ENCODE measurements at places on chromosomes 16 and 17.
A peak's percentile ranks its signal among the peaks of the same experiment; 100 is the strongest.

DNA sequence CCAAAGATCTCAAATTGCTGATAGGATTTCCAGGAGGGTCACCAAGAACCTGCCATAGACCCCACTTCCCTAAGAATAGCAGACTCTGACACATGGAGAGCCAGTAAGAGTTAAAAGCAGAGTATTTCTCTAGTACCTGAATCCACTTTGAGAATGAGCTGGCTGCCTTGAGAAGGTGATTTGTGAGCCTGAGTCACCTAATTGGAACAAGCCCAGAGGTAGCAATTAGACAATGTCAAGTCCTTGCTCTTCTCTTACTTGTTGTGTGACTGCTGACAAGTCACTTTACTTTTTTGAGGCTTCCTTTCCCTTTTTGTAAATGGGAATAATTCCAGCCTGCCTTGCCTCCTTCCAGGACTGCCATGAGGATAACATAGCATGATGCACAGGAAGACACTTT lies 76.1 kb upstream of the ASIC2 start:
- DNase-seq, result no peak

- DNase-seq, result no peak
Measured at GRCh38 chr16:31228206-31228605, 11.3 kb upstream of the PYDC1 start.

GRCh38 chr16:10579965-10580882 lies at the start of gene EMP2:
TSS of gene EMP2 (minus strand) at chr16:10580598. CDS start at chr16:10547617, 32,981 bp downstream.
- peak; percentile 34 for DNase-seq

- DNase-seq, result no peak
Measured at GRCh38 chr16:63921737-63922295, 1200.0 kb downstream of the CDH11 start.

GRCh38 chr16:84585886-84586285 lies 32.0 kb downstream of the COTL1 start:
- no peak for DNase-seq

GRCh38 chr16:66619534-66620428 lies 15.3 kb downstream of the CMTM3 start:
- DNase-seq, result no peak

DNA sequence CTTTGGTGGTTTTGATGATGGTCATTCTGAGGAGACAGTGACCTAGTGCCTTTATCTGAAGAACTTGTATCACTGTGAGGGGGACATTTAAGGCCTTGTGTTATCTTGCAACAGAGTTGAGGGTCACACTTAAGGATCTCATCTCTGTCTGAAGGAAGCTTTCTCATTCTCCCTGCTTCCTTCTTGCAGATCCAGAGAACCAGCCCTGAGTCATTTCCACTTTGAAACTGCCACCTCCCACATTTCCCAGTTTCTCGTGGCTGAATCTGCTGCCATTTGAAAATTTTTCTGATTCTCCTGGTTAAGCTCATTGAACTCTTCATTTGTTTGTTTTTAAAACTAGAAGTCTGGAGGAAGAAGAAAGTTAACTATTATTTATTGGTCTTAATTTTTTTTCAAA lies 190.2 kb upstream of the CDH11 start:
- no peak for DNase-seq

- no peak for DNase-seq
Measured at GRCh38 chr16:15765880-15766279, 90.9 kb downstream of the MYH11 start.

GRCh38 chr16:55754056-55754455 lies 78.8 kb downstream of the CES1 start:
- DNase-seq, result no peak

- no peak for DNase-seq
Measured at GRCh38 chr16:84843149-84844048, 23.6 kb downstream of the CRISPLD2 start.

- DNase-seq, result no peak
Measured at GRCh38 chr17:7435676-7436555, 681 bp downstream of the TMEM102 start.

DNA sequence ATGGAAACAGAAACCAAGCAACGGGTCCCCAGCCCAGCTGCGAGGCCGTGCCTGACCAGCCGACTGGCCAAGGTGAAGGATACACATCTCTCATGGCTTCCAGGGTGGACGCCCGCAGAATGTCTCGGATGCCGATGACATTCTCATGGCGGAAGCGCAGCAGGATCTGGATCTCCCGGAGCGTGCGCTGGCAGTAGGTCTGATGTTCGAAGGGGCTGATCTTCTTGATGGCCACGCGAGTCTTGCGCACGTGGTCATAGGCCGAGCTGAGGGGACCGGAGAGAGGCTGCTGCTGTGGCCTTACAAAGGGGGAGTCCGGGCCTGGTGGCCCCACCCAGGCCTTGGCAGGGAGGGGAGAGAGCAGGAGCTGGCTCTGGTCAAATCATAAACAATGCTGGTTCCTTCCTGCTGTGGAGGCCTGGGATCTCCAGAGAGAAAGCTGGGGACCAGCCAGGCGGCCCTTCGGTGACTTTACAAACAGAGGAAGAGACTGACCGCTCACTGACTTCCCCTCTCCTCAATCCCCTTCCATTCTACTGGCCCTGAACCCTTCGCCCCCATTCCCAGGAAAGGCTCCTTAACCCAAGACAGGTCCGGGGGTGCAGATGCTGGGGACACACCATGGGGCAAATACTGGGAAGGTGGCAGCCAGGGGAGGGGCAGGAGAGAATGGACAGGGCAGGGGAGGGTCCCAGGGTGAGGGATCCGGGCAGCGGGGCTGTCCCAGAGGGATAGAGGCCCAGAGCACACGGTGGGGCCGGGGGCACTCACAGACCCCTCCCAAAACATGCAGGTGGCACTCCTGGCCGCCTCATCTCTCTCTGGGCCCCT lies 1.1 kb downstream of the MAPK3 start:
- no peak for DNase-seq

- no peak for DNase-seq
Measured at GRCh38 chr17:14833201-14833785, 431.8 kb downstream of the PMP22 start.

- no peak for DNase-seq
Measured at GRCh38 chr17:60610473-60610872, 10.5 kb downstream of the PPM1D start.

- no peak for DNase-seq
Measured at GRCh38 chr16:85379041-85380001, 233.8 kb upstream of the GSE1 start.

DNA sequence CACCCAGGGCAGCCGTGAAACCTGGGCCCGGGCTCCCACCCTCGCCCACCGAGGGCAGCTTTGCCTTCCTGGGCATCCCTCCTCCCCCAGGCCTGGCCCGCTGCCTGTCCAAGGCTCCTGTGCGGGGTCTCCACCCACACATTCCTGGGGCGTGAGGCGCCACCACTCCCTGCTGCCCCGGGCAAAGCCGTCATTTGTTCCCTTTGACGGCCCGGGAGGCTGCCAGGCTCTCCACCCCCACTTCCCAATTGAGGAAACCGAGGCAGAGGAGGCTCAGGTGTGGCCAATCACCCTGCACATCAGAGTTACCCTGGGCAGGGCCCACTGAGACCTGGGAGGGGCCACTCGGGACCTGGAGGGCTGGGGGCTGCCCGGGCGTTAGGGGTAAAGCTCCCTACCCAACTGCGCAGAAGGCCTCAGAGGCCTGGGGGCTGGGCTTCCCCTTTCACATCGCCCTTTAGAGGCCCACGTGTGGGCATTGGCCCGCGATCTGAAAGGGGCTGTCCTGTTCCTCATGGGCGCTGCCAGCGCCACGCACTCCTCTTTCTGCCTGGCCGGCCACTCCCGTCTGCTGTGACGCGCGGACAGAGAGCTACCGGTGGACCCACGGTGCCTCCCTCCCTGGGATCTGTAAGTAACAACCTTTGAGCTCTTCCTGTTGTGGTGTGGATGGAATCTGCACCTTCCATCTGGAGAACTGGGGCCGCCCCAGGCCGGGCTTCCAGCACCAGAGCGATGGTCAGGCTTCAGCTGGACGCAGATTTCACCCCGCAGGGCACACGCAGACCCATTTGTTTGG lies at the start of gene MSLN:
TSS of gene MSLN (plus strand) at position 190 of the 799 bp plus-strand sequence. CDS start 1,947 bp downstream, outside the sequence.
- no peak for DNase-seq

GRCh38 chr16:27313422-27314160 lies at the start of gene IL4R:
TSS of gene IL4R (plus strand) at chr16:27313974. CDS start at chr16:27340204, 26,230 bp downstream.
- peak; percentile 56 for DNase-seq

DNA sequence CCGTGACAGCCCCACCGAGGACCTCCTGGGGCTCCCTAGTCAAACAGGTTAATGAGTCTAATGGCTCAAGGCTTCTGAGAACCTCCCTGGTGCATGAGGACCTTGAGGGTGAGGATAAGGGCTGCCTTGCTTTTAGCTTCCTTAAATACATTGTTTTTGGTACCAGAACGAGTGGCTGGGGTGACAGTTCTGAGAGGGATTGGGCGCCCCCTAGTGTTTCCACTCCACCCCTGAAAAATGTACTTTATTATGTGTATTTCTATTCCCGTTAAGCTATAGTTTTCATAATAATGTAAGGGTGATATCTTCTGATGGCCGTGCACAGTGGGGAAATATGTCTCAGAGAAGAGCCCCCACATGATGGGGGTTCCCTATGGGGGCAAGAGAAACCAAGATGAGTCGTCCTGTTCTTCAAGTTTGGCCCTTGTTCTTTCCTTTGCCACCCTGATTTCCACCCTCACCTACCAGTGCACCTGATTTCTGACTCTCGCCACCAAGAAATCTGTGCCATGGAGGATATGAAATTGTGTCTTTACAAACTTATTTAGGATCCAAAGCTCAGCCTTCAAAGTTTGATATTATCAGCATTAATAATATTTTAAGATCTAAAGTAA lies 14.5 kb upstream of the VWA3A start:
- no peak for DNase-seq

DNA sequence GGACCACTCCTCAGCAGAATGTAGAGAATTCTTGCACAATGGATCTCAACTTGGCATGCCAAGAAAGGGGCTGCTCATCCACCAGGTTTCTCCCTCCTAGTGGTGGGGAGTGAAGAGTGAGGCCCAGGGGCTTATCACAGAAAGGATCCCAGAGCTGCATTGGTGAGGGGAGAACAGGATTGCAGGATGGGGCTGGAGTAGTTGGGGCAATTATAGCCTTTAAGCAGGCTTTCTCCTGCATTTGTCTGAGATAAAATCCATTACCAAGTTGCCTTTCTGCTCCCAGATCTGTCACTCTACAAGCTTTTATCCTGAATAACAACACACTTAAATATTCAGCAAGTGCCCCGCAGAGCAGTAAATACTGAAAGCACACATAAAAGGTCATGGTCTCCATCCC lies 130.8 kb upstream of the CES5A start:
- no peak for DNase-seq

DNA sequence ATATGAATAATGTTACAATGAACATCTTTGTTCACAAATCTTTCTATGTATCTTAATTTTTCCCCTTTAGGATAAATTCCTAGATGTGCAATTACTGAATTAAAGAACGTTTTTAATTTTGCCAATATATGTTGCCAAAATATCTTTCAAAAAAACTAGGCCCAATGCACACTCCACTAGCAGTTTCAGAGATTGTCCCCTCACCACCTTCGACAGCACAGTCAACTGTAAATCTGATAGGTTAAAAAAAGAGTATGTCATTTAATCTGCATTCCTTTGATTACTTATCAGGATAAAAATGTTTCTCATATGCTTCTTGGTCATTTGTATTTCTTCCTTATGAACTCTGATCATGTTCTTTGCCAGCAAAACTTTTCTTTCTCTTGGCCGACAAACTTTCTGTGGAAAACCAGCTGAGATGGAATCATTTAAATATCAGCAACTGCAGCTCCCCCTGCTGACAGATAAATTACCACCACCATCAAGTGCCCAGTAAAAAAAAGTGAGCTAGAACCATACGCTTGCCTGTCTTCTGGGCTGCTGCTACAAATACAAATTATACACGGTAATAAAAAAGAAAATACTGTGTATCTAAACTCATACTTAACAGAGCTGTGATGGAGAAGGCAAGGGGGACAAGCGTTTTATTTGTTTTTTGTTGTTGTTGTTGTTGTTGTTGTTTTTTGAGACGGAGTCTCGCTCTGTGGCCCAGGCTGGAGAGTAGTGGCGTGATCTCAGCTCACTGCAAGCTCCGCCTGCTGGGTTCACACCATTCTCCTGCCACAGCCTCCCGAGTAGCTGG lies 19.6 kb upstream of the KANSL1 start:
- peak; percentile 33 for DNase-seq

DNA sequence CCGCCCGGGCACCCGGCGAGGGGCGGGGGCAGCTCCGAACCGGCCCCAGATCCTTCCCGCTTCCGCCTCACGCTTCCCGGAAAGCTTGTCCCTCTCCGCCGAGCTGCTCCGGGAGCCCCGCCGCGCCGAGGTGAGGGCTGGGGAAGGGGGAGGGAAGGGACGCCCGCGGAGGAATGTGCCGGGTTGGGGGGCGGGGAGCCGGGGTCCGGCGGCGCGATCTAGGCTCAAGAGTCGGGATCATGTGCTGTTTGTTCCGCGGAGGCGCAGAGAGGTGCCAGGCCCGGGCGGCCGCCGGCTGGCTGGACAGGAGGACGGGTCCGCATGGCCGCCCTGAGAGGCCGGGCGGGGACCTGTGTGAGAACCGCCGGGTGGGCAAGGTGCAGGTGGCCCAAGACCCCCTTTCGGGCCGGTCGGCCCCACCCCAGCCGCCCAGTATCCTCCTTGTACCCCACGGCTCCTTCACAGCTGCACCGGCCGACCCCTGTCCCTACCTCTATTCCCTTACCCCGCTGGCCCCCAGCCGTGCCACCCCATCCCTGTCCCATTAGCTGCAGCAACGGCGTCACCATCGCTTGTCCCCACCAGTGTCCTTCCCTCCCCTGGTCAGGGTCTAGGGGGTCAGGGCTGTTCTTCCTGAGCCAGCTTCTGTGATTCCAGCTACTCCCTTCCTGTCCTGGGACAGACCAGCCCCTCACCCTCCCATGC lies 429 bp downstream of the KIF1C start:
- DNase-seq, result no peak

- DNase-seq, result no peak
Measured at GRCh38 chr16:56241596-56241995, 50.3 kb downstream of the GNAO1 start.

GRCh38 chr17:51524524-51524923 lies 264.2 kb downstream of the UTP18 start:
- no peak for DNase-seq

Measured in thoracic aorta (tissue), 2 donors.